ENCODE measurements at places on chromosomes 11 and 22. TPM values are rescaled to one million over a fixed set of nuclear protein-coding genes. Genes with fewer than 3 reads are reported as not detected.

- H3K4me3 ChIP-seq, result no peak overlapping the region
- H3K27me3 ChIP-seq, result no peaks in the 10 kb centered on the region
- no peaks in the 10 kb centered on the region for H3K36me3 ChIP-seq
- no peak for DNase-seq
Observed at GRCh38 chr22:19571995-19572394, 47.8 kb upstream of the CLDN5 start.

DNA sequence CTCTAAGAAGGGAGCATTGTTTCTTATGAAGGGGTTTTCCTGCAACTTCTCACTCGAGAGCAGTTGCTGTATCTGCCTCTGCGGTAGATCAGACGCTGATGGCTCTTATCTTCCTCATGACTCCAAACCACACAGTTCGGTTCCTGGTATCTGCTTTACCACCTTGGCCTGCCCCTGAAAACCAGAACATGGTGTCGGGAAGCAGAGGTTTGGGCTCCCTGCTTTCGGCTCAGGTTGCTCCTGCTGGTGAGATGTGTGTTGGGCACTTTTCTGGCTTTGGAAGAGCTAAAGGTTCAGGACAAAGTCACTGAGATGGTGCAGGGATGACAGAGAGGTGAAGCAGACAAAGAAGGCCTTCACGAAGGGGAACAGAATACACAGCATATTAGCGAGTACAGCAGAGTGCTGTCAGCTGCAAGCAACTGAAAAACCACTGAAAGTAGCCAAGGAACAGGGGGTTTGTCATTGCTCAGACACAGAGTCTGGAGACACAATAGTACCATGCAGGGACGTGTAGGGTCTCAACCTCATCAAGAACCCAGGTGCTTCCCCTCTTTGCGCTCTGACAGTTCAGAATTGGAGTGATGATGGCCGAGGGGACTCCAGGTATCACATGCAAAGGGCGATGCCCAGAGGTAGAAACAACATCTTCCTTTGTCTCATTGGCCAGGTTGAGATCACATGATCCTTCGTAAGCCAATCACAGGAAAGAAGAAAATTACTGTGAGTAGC lies 11.9 kb upstream of the CSF2RB start:
- H3K4me1 ChIP-seq, result no peaks in the 10 kb centered on the region
- H3K27ac ChIP-seq, result no peak overlapping the region
- H3K36me3 ChIP-seq, result no peaks in the 10 kb centered on the region
- DNase-seq, result no peak
- H3K27me3 ChIP-seq, result no peaks in the 10 kb centered on the region
- no peak overlapping the region for H3K4me3 ChIP-seq

- peaks cover 39% of the 10 kb centered on the region for H3K36me3 ChIP-seq
- H3K27ac ChIP-seq, result no peak overlapping the region
- H3K4me1 ChIP-seq, result no peaks in the 10 kb centered on the region
- DNase-seq, result no peak
- H3K4me3 ChIP-seq, result no peak overlapping the region
Observed at GRCh38 chr11:69653406-69653960, 12.5 kb downstream of the CCND1 start.

DNA sequence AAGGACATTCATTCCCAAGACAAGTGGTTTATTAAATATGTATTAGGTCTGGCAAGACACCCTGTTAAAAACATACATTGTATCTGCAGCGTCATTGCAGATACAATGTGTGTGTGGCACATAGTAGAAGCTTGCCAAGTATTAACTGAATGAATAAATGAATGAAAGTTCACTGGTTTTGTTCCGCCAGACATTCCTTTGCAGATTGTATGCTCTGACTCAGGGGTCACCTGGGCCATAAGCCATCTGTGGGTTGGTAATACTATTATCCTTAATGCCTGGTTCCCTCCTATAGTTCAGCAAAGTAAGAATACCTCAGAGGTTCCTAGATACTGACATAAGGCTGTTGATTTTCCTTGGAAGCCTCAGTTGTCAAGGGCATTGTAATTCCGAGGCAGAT lies 377.3 kb upstream of the CCDC90B start:
- H3K36me3 ChIP-seq, result no peaks in the 10 kb centered on the region
- H3K27me3 ChIP-seq, result no peaks in the 10 kb centered on the region
- peaks cover 5% of the 10 kb centered on the region for H3K4me1 ChIP-seq
- H3K27ac ChIP-seq, result no peak overlapping the region

GRCh38 chr11:74819400-74819799 lies 70.8 kb downstream of the RNF169 start:
- H3K4me1 ChIP-seq, result no peaks in the 10 kb centered on the region
- DNase-seq, result no peak
- no peaks in the 10 kb centered on the region for H3K27me3 ChIP-seq

The KRTAP5-1 gene
- total RNA-seq, result not detected
